ENCODE measurements at places on chromosomes 7 and 10.

GRCh38 chr10:16232441-16232840, 204.4 kb upstream of the PTER start:
- no peak for DNase-seq

DNA sequence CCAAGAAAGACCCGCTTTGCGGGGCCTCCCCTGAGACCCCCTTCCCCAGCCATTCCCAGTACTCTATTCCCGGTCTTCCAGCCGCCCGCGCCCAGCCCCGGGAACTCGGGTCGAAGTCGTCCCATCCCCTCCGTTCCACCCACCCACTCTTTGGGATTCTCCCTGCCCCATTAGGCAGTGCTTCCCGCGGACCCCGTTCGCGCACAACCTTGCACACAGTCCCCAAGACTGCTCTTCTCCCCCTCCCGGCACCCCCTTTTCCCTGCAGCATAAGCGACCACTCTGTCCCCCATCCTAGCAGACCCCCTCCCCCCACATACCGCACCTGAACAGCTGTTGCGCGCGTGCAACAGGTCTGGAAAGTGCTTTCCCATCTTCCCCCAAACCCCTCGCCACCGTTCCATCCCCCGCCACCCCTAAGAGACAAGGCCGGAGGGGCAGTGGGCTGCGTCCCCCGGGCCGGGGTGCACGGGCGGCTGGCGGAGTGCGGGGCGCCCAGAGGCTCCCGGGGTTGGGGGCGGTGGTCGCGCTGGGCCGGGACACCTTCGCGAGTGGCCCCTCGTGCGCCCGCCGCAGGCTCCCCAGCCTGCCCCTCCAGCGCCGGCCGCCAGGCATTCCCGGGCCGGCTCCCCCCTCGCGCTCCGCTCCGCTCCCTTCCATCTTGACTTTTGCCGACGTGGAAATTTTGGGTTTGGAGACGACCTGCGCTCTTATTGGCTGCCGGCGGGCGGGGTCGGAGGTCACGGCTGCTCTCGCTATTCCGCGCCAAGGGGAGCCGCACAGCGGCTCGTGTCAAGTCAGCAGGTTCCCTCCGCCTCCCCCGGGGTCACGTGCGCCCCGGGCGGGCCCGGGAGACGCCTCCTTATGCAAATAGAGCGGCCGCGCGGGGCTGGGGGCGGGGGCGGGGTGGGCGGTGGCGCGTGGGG, 201.2 kb upstream of the NFE2L3 start:
- peak; percentile 95 for DNase-seq

DNA sequence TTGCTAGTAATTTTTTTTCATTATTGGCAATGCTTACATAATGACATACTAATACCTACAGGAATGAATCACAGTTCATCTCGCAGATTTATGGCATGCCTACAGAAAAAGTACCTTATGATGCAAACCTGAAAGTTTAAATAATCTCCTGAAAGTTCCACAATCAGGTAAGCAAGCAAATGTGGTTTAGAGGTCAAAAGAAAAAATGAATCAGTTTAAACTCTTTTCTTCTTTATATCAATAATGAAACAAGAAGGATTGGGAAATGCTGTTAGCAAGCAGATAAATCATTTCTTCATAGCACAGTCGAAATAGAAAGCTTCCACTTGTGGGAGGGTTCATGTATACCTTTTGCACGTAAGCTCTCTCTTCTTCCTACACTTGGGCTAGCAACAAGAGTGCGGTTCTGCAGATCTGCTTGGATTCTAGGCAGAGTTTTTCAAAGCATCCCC, 53.7 kb upstream of the MTPN start:
- DNase-seq: no peak

- no peak for DNase-seq
These were observed 19.8 kb upstream of the ZNF273 start for GRCh38 chr7:64883113-64883905.

DNA sequence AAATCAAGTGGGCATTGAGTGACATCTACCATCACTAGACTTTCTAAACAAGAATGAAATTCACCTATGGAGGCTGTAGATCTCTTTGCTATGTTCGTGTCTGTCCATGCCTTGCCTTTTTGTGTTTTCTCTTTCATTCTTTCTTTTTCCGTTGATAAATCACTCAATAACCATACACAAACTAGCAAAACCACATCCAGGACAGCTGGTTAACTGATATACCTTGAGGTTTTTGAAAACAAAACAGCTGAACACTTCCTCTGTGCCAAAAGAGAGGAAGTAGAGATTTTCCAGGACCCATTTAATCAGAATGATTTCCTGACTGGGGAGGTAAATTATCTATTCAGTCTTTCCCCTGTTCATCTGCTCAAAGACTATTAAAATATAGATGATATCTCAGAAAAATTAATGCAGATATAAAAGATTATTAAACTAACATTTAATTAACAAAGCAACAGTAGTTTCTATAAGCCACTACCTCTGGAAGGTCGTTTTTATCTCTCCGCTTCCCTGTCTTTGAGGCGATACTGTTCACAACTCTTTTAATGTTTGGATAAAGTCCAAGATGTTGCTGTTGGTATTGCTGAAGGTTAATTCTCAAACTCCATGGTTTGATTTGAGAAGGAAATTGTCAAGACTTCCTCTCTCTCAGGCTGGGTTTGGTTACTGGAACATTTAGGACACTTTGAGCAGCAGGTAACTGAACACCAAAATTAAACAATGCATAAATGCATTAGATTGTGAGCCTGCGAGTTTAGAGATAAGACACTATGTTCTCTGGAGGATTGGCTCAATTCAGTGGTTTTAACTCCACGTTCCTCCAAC, 24.4 kb upstream of the C10orf67 start:
- DNase-seq: no peak

- no peak for DNase-seq
These were observed 144.0 kb upstream of the PPP1R3A start for GRCh38 chr7:114062810-114063209.

DNA sequence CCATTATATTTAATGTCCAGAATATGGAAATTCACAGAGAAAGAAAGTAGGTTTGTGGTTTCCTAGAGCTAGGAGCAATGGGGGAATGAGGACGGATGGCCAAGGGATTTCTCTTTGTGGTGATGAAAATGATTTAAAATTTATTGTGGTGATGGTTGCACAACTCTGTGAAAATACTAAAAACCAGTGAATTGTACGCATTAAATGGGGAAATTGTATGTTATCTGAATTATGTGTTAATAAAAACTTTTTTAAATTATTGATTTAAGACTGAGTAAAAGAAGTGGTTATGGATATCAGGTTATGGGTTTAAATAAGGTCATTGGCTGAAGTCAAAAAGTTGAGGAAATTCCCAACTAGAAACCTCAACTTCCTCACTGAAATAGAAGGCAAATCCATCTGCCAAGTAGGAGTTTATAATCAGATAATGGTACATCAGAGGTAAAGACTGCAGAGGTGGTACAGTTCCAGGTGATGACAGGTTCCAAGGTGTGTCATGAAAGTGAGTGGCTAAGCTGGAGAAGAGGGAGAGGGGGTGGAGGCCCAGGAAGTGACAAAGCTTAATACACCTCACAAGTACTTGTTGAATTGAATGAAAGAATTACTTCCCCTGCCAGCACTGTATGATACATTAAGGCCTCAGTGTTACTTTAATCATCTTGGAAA, 68.9 kb upstream of the CCDC71L start:
- DNase-seq: no peak

GRCh38 chr7:133957845-133958244, 169.3 kb upstream of the LRGUK start:
- DNase-seq: no peak

DNA sequence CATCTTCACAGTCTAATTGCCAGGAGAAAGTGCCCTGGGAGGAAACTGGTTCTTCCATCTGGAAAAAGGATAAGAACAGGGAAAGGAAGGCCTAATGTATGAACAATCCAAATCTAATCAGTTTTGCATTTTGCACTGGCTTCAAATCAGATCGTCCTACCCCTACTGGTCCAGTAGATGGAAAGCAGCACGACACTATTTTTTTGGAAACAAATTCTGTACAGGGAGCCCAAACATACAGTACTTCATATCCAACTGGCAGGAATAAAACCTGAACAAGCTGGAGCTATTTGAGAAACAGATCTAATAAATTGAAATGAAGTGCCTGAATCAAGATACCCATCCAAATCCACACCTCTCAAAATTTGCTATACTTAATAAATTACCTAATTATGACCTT, 36.5 kb downstream of the ETV1 start:
- no peak for DNase-seq

- no peak for DNase-seq
These were observed 141.3 kb downstream of the EPC1 start for GRCh38 chr10:32205670-32206069.

- DNase-seq: no peak
These were observed 325.6 kb upstream of the MAGI2 start for GRCh38 chr7:79778786-79779770.

GRCh38 chr10:62081341-62082270, 180.1 kb downstream of the ARID5B start:
- DNase-seq: no peak

DNA sequence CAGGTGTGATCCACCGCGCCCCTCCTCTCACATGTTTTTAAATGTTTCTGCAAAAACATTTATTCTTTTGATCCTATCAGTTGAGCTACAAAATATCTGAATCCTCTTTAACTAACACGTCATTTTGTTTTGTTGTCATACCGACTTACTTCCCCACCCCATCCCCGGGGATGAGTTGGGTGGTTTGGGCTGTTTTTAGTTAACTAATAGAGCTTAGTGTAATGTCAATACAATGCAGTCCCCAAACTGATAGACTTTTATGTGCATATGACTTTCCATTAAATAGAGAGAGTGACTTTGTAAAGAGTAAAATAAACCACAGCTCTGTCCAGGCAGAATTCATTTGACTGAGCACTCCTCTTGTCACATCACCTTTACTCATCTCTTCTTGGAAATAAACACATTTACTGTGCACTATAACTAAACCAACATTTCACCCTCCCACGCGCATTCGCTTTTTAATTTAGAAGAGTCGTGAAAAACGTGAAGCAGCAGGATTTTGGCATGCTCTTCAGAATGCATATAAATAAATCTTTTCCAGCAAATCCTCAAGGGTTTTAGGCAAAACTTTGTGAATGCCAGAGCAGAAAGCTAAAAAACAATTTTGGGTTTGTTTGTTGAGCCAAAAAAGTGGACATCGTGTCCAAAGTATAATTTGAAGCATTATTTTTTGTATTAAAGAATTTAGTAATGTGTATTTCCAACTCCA, 187.4 kb upstream of the MGMT start:
- DNase-seq: no peak

GRCh38 chr10:106387063-106387462, 777.4 kb downstream of the SORCS1 start:
- no peak for DNase-seq

GRCh38 chr7:12518920-12519681, 51.4 kb upstream of the SCIN start:
- no peak for DNase-seq

DNA sequence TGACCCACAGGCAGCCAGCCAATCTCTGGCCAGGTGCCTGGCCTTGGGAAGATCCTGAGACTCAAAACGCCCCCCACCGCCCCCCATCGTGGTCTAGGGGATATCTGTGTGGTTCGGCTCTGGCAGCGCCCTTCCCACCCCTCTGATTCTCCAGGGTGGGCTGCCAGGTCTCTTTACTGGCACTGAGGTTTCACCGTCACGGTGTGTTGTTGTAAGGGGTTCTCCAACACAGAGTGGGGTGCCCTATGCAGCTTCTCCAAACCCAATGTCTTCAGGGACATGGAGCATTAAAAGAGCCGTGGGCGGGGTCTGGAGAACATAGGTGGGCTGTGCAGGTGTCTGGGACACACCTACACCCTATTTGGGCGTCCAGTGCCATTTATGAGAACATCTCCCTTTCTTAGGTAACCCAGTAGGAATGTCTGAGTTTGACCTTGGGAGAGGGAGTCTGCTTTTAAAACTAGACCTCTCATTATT, 1.5 kb downstream of the MAFK start:
- DNase-seq: no peak

DNA sequence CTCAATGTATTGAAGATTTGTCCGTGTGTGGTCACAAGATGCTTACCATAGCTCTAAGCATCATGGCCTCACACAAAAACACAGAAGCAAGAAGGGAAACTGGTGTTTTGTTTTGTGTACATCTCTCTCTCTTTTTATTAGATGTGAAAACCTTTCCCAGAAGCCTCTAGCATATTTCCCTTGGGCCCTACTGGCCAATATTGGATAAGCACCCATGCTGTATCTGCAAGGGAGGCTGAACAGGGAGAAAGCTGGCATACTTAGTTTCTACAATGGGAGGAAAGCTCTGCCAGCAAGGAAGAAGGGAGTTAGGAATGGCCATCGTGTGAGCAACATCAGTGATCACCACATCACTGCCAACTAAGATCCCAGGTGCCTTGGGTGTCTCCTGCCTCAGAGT, 9.6 kb upstream of the NAMPT start:
- no peak for DNase-seq

GRCh38 chr10:90204131-90204955, 503.0 kb downstream of the KIF20B start:
- DNase-seq: no peak

DNA sequence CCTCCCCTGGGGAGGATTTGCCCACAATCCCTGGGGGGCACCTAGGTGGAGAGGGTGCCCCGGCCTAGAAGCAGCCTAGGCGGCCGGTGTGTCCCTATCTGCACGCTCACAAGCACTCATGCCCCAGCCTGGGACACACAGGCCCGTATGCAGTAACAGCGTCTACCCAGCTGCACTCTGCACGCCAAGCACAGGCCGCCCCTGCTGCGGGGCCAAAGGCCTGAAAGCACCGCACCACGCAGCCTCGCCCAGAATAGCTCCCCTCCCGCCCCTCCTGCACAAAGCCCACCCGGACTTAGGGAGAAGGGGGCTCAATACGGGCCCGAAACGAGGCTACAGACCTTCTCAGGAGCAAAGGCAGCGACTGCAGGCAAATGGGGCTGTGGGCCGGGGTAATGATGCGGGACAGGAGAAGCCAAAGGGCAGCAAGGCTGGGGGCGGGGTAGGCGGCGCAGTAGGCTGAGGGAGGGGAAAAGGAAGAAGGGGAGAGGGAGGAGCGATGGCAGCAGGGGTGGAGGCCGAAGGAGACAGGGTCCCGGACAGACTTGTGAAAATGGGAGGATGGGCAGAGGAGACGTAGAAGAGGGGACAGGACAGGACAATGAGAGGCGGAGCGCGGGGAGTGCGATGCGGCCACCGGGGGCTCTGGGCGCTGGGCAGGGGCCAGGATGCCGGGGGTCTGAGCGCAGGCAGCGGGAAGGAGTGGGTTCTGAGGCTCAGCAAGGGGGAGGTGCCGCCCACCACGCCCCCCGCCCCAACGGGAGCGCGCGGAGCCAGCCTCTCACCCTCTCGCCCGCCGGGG, 544 bp downstream of the GPRIN2 start:
- DNase-seq: peak; percentile 77

Measured in spleen (tissue), 13 donors.